ENCODE measurements at places on chromosomes 3 and 15. TPM values are rescaled to one million over a fixed set of nuclear protein-coding genes. Genes with fewer than 3 reads are reported as not detected.

DNA sequence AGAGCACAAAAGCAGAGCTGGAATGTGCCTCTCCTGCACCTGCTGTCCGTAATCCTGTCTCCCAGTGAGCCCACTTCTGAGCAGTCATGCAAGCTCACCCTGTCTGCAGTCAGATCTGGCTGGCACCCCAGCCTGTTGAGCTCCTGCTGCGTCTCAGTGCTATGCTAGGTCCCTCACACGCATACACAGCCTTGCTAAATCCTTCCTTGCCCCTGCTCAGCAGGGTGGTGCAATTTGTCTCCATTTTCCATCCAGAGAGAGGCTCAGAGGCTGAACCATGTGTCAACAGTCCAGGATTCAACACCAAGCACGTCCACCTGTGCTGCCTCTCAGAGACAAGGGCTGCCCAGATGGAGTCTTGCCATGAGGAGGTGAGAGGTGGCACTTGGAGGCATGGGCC, 11.0 kb downstream of the POMGNT2 start:
- DNase-seq, result no peak

DNA sequence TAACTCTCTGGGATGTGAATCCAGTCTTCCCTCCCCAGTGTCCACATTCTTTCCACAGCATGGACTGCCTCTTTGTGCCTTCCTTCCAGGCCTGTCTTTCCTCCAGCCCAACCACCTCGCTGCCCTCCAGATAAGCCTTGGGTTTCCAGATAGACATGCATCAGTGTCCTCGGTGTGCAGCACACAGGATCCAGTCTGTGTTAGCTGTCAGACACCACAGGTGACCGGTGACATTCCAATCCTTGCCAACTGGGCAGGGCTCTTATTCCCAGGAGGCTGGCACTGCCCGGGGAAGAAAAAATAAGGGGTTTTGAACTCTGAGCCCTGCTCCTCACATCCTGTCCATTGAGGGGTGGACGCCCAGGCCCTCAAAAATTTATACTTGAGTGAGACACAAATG, 6.0 kb upstream of the SLC6A1 start:
- DNase-seq, result no peak

GRCh38 chr3:45640091-45640507, 45.5 kb downstream of the LIMD1 start:
- no peak for DNase-seq

DNA sequence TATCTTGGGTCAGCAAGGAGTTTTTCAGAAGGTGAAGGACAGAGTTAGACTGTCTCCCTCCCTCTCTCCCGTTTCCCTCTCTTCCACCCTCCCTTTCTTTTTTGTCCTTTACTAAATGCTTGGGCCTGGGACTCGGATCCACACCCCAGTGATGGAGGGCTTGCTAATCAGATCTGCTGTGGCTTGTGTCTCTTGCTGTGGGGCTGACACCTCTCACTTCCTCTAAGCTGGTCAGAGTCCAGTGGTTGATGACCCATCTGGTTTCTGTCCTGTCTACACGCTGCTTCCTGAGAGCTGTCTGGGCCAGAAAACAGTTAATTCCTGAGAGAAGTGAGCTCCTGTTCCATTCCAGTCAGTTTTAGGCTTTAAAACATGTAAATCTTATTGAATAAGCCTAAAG, 849 bp downstream of the TRAK1 start:
- no peak for DNase-seq

DNA sequence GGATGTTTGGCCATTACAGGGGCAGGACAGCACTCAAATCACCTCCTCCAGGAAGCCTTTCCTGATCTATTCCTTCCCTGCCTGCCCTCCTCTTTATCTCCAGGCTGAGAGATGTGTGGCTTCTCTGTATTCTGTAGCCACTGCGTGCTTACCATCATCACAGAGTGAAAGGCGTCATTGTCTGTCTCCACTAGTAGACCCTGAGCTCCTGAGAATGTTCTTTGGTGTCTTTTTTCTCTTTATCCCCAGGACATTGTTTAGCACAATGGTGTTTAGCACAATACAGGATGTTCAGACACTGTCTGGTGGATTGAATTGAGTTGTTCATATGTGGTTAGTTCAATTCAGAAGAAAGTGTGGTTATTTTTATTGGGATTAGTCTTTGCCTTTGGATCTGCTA, 26.2 kb upstream of the LARS2 start:
- DNase-seq, result no peak

DNA sequence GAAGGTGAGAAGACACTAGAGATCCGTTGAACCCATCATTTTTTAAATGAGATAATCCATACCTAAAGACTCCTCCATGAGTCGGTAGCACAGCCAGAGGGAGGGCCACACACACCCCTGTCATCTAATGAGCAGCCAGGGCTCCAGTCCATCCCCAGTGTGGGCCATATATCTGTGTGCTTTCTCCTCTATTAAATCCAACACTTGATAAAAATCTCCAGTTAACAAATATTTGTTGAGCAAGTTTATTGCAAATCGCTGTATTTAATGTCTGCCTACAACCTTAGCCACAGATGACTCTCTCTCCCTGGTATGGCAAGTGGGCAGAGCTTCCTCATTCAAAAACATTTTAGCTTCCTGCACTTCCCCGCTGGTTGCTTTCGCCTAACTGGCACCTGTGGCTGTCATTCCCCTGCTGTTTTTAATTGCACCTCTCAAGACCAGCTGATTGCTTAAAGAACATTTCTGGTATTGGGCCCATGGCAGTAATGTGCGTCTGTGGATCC, 82.8 kb downstream of the SMAD3 start:
- DNase-seq, result no peak

DNA sequence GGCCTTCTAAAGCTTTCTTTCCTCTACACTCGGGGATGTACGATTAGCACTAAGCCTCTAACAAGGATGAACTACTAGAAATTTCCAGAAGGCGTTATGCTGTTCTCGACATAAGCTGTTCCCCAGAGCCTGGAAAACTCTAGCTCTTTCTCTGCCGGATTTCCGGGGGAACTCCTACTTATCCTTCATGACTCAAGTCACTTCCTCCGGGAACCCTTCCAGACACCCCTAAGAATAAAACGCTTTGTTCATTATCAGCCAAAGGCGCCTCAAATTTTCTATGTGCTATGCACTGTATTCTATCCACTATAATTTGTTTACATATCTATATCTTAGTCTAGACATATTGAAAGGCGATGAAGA, 455 bp upstream of the SNAP23 start:
- no peak for DNase-seq

DNA sequence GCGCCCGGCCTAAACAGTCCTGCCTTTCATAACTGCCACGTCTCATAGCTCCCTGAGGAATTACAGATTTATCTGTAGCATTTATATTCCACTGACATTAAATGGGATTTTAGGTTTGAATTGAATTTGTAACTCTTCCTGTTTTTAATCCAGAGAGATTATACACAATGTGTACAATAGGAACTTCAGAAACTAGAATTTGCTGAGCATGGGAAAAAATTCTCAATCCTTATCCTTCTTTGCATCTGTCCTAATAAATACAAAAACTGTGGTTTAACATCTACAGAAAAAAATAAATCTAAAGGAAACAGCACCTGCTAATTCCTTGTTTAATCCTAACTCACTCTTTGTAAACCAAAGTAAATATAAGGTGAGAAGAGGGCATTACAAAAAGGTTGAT, 2.2 kb downstream of the NEK11 start:
- DNase-seq, result no peak

DNA sequence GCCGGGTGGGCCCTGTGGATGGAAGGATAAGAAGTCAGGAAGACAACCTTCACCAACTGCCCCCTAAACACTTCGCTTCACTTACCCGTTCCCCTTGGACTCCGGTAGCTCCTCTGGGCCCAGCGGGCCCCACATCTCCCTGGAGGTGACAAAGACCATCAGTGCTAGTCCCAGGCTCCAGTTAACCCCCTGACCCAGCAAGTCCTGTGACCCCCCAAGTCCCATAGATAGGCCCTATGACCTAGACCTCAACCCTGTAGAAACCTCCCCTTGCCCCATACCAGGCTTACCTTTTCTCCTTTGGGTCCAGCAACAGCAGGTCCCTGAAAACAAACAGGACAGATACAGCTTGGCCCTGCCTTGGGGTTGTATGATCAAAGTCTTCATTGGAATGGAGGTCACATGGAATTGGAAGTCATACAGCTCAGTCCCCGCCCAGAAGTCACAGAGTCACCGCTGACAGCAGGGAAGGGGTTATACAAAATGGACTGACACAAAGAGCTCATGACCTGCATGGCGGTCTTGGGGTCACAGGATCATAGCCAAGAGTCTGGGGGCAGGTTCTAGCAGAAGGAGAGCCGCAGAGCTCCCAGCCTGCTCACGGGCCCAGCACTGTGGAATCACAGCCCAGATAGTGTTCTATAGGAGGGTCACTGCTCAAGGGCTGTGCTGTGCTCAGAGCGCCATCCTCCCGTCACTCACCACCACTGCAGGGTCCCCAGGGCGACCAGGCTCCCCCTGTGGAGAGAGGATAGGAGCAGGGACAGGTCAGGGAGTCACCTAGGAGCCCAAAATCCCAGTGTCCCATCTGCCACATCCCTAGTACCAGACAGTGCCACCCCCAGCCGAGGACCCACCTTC, 13.3 kb downstream of the COL7A1 start:
- no peak for DNase-seq

GRCh38 chr3:69442771-69443311, 57.0 kb upstream of the FRMD4B start:
- no peak for DNase-seq

DNA sequence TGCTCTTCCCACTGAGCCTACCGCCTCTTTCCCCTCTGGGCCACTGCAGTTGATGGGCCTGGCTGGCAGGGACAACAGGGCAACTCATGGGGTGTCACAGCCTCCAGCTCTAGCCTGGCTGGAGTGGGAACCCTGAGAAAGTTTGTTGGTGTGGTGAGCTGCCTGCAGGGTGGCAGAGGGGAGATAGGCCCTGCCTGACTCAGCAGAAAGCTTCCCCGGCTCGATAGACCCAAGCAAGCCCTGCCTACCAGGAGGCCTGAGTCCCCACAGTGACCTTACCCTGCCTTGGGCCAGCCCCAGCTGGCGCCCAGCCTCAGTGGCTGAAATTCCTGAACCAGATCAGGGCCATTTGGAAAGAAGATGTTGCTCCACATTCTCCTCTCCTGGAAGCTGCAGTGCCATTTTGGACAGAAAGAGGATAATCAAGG, 29.4 kb downstream of the ABTB1 start:
- DNase-seq, result no peak

DNA sequence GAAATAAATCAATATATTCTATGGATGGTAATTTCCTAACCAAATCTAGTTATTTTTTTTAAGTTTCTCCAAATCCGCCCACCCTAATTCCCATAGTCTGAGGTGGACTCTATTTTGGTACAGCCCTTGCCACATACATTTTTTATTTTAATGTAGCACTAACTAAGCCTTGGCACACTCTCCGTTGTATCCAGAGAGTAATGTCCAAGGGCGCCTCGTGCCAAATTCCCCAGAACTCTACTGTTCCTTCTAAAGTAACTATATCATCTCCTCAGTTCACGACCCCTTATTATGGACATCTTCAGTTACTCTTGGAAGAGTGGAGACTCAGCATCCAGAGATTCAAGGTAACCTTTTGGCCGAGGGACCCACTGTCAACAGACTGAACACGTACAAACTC, 1.3 kb downstream of the VGLL3 start:
- DNase-seq, result no peak

- DNase-seq, result no peak
These were observed 54.9 kb downstream of the HCN4 start for GRCh38 chr15:73313861-73314260.

The ST3GAL6 gene
- total RNA-seq, result 0.62 TPM

The PAQR9 gene
- total RNA-seq, result not detected

The SLC28A2 gene
- total RNA-seq, result not detected

The HYAL1 gene
- total RNA-seq, result 0.25 TPM

The MUC13 gene
- not detected for total RNA-seq
